ENCODE measurements at places on chromosomes 3 and 15.

GRCh38 chr3:133384331-133385027, 15.4 kb upstream of the BFSP2 start:
- no peak for DNase-seq

GRCh38 chr3:6439824-6440223, 421.1 kb upstream of the GRM7 start:
- DNase-seq, result no peak

- no peak for DNase-seq
Measured at GRCh38 chr15:95687061-95687460, 643.4 kb upstream of the NR2F2 start.

- no peak for DNase-seq
Measured at GRCh38 chr3:121989943-121990342, 32.1 kb downstream of the ILDR1 start.

DNA sequence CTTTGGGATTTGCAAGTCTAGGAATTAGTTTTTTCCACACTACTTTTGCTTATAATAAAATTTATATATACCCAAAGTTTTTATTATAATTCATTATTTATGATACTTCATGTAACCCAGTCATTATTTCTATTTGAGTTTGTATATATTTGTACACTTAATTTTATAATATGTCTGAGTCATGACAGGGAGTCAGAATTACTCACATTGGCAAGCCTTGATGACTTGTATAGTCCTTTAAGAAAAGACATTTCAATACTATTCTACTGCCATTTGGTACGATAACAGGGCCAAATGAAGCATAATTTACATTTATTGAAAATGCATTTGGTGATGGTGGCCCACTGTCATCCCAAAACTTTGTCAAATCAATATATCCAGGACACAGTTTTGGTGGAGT, 95.9 kb upstream of the UNC13C start:
- no peak for DNase-seq

Data from activated effector memory CD4-positive, alpha-beta T cell treated with anti-CD3 and anti-CD28 coated beads, Interleukin-2, amount 50 U/mL, for 16 hours (primary cell).